ENCODE measurements at places on chromosomes 13 and 19.

DNA sequence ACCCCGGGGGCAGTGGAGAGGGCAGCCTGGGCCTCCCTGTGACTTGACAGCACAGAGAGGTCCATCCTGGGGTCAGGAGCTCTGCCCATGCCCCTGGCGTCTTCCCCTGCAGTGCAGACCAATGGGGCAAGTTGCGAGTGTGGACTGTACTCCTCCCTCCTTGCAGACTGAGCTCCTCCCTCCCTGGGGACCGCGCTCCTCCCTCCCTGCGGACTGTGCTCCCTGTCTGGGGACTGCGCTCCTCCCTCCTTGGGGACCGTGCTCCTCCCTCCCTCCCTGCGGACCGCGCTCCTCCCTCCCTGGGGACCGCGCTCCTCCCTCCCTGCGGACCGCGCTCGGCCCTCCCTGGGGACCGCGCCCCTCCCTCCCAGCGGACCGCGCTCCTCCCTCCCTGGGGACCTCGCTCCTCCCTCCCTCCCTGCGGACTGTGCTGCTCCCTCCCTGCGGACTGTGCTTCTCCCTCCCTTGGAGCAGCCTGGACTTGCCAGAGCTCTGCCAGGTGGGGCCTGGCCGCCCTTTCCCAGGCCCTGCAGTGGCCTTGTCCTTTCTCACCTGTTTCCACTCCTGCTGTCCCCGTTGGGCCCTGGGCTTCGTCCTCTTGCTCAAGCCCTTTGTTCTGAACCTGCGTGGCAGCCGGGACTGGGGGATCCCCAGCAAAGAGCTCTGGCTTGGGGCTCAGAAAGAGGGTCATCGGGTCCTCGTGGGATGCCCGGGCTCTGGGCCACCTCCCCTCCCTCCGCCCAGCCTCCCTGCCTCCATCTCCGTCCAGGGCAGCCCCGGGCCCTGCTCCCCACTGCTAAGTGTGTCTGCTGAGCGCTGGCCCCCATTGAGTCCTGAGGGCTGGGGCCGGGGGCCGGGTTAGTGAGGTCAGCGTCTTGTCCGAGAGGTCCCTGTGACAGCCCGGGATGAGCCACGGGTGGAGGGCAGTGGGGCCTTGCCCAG, 6.8 kb downstream of the GAMT start:
- DNase-seq = no peak

DNA sequence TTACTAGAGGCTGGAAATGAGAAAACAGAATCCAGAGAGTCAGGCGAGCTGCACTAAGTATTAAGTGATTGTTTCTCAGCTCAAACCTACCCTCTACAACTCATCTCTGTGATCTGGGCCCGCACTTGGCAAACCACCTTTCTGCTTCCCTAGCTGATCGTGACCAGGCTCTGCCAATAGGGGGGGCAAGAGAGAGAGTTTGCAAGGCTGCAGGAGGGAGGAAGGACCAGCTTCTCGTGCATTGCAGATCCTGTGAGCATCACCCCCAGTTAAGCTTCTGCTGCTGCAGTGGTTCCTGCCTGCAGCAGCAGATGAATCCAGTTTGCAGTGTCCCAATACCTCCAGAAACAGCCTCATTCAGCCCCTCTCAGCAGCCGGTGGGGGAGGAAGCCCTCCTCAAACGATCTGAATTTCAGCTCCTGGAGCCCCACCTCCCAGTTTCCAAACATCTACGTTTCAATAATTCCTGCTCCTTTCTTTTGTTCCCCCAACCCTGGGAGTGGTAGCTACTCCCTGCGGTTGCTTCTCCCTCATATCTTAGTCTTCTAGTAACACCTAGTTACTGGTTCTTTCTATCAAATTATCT, 20.0 kb downstream of the XRCC1 start:
- DNase-seq = peak; percentile 68

- DNase-seq = no peak
These were observed 73.6 kb upstream of the ATP12A start for GRCh38 chr13:24606486-24607170.

DNA sequence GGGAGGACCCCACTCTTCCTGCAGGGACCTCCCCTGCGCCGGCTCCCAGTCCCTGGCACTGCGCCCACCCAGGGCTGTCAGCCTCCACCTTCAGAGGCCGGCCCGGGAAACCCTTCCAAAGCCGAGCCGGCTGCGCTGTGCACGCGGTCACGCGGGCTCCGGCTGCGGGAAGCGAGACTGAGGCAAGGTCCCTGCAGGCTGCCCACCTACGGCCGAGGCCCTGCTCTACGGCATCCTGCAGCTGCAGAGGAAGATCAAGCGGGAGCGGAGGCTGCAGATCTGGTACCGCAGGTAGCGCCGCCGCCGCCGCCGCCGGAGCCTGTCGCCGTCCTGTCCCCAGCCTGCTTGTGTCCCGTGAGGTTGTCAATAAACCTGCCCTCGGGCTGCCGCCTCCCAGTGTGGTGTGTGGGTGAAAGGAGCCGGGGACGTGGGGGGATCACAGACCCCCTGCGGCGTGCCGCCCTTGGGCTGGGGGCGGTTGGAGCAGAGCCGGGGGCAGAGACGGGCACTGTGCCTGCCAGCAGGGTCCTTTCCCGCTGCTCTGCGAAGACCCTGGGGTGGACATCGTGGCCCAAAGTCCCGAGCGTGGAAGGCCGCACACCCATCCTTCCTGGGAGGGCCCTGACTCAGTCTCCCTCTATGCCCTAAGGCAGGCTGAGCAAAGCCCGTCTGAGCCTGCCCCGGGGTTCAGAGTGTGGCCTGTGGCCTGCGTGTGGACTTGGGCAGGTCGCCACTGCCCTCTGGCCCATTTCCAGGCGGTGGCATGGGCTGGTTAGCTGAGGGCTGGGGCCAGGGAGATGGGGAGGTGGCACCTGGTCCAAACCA, 5.9 kb downstream of the GAMT start:
- DNase-seq = no peak

DNA sequence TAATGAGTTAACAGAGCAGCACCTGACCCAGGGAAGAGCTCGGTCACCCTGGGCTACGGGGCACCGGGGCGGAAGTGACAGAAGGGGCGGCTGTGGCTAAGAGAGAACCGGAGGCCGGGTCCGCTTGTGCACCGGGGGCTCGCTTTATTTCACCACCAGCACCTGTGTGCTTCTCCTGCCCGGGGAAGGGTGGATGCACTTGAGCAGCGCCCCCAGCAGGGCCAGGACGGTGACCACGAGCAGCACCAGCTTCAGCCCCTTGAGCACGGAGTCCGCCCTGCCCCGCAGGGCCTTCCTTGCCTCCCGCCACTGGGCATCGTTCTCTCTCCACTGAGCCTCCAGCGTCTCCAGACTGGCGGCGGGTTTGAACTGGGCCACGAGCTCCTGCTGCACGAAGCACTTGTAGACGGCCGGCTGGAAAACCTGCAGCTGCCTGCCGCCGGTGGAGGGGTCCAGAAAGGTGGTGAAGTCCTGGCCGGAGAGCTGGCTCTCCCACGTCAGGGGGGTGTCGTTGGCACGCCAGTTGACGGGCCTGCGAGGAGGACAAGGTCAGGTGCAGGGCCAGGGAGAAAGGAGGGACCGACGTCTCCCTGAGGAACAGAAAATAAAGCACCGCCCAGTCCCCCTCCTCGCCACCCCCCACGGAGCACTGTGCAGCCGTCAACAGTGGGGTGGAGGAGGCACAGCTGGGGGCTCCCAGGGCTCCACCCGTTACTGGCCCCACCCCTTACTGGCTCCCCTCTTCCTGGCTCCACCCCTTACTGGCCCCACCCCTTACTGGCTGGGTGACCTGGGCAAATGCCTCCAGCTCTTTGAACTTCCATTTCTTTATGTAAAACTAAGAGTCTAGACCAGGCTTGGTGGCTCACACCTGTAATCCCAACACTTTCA, 3.6 kb downstream of the FAM187B start:
- DNase-seq = no peak

GRCh38 chr19:35461060-35461459, 13.0 kb downstream of the FFAR2 start:
- no peak for DNase-seq

- peak; percentile 99 for DNase-seq
These were observed 519 bp downstream of the PTBP1 start for GRCh38 chr19:797528-798414.

DNA sequence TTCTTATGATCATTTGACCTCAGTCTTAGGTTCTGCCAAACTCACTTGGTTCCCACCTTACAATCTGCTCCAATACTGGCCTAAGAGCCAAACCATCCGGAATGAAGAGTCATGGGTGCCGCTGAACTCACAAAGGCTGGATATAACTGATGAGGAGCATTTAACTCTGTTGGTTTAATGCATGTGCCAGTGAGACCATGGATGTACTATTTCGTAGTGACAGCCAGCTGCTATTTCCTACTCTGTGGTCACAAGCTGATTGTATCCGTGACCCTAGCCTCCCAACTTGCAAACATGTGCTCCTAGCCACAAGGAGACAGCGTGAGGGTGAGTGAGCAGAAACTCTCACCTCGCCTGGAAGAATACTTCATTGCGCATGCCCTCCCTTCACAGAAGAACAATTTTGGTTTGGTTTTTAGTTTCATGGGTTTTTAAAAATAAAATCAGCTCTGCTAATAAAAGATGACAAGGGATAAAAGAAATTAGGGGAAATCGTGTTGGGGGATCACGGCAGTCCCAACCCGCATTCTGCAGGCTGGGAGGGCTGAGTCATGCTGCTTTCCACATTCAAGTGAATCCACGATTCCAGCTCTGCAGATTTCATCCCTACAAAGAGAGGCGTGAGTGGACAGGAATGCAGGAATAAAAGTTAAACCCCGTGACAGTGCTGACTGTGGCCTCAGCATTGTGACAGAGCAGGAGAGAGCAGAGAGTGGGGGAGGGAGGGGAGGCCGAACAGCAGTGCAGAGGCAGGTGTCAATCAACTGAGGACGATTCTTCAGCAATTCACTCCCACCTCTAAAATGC, 66.8 kb upstream of the RAP2A start:
- no peak for DNase-seq

DNA sequence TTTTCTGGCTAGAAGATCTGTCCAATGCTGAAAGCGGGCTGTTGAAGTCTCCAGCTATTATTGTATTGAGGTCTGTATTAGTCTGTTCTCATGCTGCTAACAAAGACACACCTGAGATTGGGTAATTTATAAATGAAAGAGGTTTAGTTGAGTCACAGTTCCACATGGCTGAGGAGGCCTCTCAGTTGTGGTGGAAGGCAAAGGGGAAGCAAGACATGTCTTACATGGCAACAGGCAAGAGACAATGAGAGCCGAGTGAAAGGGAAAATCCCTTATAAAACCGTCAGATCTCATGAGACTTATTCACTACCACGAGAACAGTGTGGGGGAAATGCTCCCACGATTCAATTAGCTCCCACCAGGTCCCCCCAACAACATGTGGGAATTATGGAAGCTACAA, 980.4 kb downstream of the SLITRK5 start:
- no peak for DNase-seq

- no peak for DNase-seq
These were observed 44.4 kb upstream of the C1QTNF9 start for GRCh38 chr13:24264976-24265375.

DNA sequence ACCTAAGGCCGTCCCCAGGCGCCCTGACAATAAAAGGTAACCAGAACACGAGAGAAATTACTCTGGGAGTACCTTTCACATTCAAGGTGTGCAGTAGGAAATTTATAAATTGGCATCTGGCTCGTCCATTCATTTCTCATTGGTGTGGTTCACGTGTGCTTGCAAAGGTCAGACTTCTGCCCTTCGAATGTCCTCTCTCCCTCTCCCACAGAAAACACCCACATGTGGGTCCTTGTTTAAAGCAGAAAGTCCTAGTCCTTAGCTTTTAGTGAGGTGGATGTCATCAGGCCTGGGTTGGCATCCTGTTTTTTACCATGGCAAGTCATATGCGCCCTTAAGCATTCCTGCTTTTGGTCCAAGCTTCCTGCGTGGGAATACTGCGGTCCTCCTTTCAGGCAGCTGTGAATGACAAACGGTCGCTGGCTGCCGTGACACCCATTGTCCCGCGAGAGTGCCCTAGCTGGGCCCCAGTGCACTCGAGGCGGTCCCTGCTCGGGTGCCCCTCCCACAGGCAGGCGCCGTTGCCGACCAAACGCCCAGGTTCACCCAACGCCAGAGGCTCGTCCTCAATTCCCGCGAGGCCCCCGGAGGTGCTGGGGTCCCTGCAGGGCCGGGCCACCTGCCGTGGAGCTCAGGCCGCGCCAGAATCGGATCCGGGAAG, at the start of gene NUDT19:
TSS of gene NUDT19 (plus strand) at position 531 of the 661 bp plus-strand sequence. CDS start 140 bp downstream, outside the sequence.
- DNase-seq = peak; percentile 80

DNA sequence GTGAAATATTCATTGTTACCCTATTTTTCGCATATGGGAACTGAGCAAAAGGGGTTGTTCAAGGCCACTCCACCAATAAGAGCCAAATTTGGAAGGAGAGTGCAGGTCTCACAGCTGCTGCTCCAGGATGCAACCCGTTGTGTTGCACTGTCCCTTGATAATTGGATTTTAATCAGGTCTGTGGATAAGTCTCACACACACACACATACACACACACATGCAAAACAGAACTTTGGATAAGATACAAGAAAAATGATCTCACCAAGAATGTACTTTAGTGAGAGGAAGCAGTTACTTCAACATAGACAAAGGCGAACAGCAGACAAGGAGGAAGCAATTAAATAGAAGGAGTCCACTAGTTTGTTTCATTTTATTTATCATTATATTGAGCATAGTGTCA, 127.3 kb upstream of the EDNRB start:
- no peak for DNase-seq

DNA sequence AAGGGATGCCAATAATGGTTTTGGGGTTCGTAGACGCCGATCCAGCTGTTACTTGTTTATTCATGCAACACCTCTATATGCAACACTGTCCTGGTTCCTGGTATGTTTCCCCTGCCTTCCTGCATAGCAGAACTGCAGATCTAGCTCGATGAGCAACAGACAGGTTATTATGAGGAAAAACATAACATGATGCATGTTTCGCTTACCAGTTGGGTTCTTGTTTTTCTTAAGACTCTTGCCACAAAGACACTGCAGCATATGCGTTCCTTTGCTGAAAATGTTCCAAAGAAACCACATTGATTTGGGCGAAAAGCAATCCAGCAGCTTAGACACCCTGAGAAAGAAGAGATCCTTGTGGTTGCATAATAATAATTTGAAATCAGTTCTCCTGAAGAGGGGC, 583 bp downstream of the FGF14 start:
- DNase-seq = no peak

DNA sequence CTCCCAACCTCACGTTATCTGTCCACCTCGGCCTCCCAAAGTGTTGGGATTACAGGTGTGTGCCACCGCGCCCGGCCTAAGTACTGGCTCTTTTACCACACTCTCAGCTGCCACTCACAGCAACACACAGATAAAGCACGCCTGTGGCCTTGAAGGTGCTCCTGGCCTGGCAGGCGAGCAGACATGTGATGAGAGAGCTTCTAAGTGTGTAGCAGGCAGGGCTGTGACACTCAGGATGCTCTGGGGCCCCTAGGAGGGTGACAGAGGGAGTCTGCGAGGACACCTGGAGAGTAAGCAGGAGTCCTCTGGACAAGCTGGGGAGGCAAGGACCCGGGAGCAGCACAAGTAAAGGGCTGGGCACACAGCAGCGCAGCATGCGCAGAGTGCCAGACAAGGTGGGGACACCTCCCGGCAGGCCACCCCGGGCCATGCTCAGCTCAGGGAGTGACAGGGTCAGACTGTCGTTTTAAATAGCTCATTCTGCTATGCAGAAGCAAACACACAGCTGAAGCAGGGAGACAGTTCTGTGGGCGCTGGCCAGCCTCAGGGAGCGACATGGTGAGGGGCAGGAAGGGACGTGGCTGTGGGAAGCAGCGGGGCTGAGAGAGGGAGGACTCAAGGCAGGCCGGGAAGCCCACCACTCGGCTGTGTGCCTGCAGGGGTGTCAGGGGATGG, 26.5 kb downstream of the MED26 start:
- DNase-seq = no peak

- no peak for DNase-seq
These were observed 203.6 kb downstream of the DCLK1 start for GRCh38 chr13:35927567-35928021.

- no peak for DNase-seq
These were observed 116.8 kb downstream of the ENOX1 start for GRCh38 chr13:43669964-43670363.

- DNase-seq = no peak
These were observed 1556.0 kb downstream of the EFNB2 start for GRCh38 chr13:104979281-104980030.
